Fibroblast of pulmonary artery (primary cell): ENCODE measurements at places on chromosomes 16 and 17.

GRCh38 chr16:14963281-14964173 is 11.3 kb upstream of the PDXDC1 start:
- DNase-seq, result no peak

GRCh38 chr17:64692187-64692586 is 30.1 kb upstream of the SMURF2 start:
- peak; percentile 30 for DNase-seq

DNA sequence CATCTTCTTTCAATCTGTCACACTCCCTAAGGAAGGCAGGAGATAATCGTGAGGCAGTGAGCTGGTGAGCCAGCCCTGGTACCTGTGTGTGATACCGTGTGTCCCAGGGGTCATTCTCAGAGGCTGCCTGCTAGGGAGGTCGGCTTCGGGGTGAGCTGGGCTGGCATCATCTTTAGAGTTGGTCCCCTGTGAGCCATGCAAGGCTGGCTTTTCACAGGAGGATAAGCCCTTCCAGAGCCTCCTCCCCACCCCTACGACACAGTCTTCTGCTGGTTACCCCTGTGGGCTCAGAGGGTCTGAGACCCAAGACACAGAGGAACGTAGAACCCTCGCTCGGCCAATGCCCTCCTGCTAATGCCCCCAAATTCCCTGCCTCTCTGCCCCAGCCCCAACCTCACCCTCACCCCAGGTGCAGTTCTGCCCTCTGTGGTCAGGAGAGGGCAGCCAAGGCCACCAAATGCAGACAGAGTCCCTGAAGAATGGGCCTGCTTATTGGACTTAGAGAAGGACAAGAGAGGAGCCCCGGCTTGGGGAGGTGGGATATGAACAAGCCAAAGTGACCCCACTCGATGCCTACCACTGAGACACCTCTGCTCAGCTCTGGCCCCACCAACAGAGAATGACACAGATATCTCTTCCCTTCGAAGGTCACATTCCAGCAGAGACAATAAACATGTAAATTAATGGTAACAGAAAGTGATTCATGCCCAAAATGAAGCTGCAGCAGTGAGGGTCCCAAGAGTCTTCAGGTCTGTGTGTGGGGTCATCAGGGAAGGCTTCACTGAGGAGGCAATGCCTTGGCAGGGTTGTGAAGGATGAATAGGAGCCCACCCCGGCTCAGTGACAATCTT is 80.8 kb upstream of the CCL1 start:
- no peak for DNase-seq

DNA sequence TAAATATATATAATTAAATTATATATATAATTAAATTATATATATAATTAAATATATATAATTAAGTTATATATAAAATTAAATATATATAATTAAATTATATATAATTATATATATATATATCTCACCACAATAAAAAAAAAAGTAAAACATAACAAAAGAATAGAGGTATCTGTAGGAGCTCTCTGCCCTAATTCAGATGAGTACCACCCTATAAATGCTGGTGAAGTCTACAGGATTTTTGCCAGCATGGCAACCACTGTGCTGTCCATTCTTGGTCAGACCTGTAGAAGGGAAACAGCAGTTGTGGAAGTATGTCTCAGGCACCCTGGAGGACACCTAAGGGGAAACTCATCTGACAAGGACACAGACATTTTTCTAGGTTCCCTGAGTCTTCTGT is 259.7 kb downstream of the PRKCA start:
- DNase-seq, result no peak

- DNase-seq, result no peak
Observed at GRCh38 chr16:57163842-57164241, 22.0 kb downstream of the PSME3IP1 start.

- DNase-seq, result no peak
Observed at GRCh38 chr17:10744501-10745000, 14.7 kb upstream of the TMEM220 start.

- no peak for DNase-seq
Observed at GRCh38 chr17:37735165-37735564, 9.7 kb downstream of the HNF1B start.

GRCh38 chr16:84032458-84033178 is 10.0 kb downstream of the SLC38A8 start:
- no peak for DNase-seq

GRCh38 chr16:73000907-73001521 is 46.9 kb downstream of the ZFHX3 start:
- DNase-seq, result no peak

GRCh38 chr17:17576772-17577234 is 14.7 kb downstream of the PEMT start:
- no peak for DNase-seq

GRCh38 chr17:34725725-34726124 is 146.3 kb downstream of the TMEM132E start:
- DNase-seq, result no peak

DNA sequence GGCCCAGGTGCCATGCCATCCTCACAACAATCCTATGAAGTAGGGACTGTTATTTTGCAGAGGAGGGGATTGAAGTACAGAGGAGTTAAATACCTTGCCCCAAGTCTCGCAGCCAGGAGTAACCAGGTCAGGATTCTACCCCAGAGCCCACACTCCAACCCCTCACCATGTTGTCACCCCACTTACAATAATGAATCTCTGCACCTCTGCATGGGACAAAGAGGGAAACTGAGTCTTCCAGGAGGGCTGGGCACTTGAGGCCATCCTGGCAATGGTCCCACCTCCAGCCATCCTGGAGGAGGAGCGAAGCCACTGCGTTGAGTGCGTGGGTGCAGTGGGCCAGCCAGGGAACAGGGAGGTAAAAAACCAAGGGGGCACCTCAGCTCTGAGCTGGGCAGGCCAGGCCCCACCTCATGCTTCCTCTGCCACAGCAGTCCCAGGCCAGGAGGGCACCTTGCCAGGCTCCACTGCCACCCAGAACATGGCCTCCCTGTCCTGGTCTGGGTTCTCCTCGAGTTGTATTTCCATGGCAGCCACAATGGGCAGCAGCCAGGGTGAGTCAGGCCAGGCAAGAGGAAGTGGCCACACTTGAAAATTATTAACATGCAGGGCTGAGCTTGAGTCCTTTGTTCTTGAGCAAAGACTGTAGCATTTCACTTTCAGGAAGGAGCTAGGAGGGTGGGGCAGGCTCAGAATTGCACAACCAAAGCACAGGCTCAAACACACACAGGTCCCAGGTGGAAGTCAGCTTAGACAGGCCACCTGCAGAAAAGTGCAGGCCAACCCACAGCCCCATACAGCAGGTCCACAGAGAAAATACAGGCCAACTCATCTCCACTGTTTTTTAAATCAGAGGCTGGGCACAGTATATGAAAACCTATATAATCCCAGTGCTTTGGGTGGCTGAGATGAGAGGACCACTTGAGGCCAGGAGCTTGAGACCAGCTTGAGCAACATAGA is 52.1 kb downstream of the CUEDC1 start:
- DNase-seq, result peak; percentile 85

DNA sequence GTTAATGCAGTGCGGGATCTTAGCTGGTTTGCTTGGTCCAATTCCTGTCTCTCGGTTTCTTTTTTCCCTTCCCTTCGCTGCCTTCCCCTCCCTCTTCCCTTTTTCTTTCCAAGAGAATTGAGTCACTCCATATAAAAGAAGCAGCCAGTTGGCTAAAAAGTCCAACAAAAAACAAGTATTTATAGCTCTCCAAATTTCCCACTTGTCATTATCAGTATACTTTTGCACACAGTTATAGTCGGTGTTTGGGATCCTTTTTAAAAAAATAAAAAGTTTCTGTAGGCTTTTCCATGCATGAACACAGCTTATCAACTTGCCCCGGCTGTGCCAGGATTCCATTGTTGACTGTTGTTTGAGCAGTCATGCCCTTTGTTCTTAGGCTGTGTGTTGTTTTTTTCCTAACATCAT is 24.9 kb downstream of the HMOX2 start:
- peak; percentile 57 for DNase-seq

GRCh38 chr16:67151431-67152097 is 766 bp upstream of the B3GNT9 start:
- DNase-seq, result no peak

- no peak for DNase-seq
Observed at GRCh38 chr17:69814031-69814430, 261.0 kb upstream of the KCNJ16 start.

DNA sequence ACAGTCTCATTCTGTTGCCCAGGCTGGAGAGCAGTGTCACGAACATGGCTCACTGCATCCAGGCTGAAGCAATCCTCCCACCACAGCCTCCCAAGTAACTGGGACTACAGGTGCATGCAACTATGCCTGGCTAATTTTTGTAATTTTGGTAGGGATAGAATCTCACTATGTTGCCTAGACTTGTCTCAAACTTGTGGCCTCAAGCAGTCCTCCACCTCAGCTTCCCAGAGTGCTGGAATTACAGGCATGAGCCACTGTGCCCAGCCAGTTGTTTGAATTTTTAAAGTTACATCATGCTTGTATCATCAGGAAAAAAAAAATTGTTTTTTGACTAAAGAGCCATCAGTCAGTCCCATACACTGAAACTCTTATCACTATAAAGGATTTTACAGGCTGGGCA is 17.1 kb upstream of the VPS4A start:
- no peak for DNase-seq

GRCh38 chr17:7944326-7944725 is 12.3 kb downstream of the CNTROB start:
- DNase-seq, result no peak

GRCh38 chr16:57123974-57124674 is 31.7 kb downstream of the CPNE2 start:
- DNase-seq, result no peak

DNA sequence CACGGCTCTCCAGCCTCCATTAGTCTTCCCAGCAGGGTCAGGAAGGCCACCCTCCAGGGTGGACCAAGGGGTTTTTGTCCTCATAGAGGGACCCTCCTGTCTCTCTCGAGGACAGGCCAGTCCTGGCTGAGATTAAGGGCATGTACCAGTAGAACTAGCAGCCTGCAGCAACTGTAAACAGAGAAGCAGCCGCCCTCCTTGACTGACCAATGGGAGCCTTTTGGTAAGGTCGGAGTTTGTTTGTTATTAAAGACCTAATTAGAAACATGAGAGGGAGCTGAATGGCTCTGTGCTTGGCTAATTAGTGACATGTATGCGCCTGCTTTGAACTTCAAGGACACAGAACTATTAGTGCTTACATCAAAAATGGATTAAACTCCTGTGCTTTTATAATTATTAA is 80.0 kb downstream of the CCDC182 start:
- no peak for DNase-seq

DNA sequence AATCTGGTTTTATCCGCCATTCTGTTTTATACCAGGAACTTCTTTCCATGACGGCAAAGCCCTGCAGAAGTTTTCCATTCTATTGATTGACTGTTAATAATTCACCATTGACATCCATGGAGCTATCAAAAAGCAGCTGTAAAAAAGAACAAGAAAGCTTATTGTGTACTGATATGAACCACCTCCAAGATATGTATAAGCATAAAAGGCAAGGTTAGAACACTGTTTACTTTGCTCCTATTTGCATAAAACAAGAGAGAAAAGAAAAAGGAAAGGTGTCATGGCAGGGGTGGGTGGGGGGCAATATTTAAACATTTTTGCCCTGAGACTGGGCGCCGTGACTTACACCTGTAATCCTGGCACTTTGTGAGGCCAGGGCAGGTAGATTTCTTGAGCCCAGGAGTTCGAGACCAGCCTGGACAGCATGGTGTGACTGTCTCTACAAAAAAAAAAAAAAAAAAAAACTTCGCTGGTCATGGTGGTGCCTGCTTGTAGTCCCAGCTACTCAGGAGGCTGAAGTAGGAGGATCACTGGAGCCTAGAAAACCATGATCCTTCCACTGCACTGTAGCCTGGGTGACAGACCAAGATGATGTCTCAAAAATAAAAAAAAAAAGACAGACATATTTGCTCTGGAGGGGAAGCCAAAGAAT is 52.5 kb downstream of the TMEM114 start:
- DNase-seq, result no peak

GRCh38 chr16:720447-720989 is 428 bp upstream of the ANTKMT start:
- peak; percentile 67 for DNase-seq

- no peak for DNase-seq
Observed at GRCh38 chr16:13611596-13611995, 308.4 kb upstream of the ERCC4 start.

DNA sequence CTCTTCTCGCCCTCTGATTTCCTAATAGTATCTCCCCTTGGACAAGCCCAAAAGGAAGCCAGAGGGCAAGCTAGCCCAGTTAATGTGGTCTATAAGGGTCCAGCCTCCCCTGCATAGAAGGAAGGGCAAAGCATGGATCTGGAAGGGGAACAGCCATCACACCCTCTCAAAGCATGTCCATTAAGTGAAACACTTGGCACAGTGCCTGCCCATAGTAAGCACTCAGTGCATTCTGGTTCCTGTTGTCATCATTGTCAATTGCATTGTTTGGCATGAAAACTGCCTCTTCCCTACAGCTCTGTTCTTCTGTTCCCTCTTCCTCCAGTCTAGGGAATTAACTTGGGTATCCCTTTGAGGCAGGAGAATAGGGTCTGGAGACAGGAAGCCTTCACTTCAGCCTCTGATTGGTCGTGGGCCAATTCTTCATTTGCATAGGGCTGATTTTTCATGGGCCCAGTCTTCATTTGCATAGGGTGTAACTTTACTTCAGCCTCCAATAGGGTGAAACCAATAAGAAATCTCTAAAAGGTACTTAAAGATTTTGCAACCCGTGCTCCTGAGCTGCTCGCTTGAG is 81.4 kb downstream of the C17orf67 start:
- peak; percentile 4 for DNase-seq

GRCh38 chr17:81391293-81391935 is 3.8 kb upstream of the BAHCC1 start:
- DNase-seq, result no peak

DNA sequence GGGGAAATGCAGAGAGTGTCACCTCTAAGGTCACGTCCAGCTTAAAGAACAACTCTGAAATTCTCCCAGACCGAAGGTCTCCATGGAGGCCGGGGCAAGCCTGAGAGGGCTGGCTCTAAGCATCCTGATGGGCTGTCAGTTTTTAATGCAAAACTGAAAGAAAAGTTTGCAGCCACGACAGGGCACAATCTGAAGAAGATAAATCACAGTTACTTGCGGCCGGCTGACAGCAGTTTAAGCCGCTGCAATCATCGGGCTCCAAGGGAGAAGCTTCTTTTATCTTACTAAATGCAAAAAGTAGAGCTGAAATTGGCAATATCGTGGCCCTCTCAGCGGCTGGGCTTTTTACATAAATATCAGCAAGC is 168.8 kb downstream of the CYLD start:
- no peak for DNase-seq

GRCh38 chr16:80447241-80447640 is 93.6 kb upstream of the DYNLRB2 start:
- no peak for DNase-seq
